ENCODE measurements at places on chromosomes 16 and 17. TPM values are rescaled to one million over a fixed set of nuclear protein-coding genes. Genes with fewer than 3 reads are reported as not detected.

DNA sequence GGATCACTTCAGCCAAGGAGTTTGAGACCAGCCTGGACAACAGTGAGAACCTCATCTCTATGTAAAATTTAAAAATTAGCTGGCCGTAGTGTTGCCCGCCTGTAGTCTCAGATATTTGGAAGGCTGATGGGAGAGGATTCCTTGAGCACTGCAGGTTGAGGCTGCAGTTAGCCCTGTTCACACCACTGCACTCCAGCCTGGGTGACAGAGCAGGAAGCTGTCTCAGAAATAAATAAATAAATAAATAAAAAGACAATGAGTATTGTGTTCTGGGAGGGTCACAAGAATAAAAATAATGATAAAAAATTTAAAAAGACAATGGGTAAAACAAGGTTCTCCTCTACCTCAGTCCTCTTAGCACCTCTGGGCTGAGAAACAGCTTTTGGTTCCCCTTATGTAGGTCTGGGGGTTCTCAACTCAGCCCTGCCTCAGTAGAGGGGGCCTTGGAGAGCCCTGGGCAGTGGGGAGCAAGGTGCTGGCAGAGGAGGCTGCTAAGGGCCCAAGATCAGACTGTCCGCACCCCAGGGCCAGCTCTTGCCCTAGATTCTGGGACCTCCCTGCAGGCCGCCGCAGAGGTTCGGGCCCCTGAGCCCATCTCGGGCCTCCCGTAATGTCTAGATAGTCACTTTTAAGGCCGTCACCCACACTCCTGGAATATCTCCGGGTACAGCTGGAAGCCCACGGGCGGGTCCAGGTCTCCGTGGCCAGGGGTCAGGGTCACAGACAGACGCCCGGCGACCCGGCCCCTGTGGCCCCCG is 3.4 kb downstream of the ZNF764 start:
- no peak for DNase-seq

DNA sequence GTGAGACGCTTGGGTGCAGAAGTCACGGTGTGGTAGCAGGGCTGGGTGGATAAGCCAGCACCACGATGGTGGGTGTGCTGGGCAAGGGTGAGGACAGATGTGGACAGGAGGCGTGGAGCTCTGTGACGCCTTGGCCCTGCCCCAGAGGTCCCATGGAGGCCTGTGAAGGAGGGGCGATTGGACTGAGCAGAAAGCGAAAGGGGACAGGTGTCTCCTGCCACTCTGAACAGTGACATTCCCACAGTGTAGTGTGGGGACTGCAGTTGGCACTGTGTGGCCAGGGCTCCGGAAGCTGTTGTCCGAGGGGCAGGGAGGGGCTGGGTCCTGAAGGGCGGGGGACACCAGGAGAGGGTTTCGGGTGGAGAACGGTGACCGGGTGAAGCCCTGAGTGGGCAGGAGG is 7.3 kb downstream of the TBC1D24 start:
- no peak for DNase-seq

DNA sequence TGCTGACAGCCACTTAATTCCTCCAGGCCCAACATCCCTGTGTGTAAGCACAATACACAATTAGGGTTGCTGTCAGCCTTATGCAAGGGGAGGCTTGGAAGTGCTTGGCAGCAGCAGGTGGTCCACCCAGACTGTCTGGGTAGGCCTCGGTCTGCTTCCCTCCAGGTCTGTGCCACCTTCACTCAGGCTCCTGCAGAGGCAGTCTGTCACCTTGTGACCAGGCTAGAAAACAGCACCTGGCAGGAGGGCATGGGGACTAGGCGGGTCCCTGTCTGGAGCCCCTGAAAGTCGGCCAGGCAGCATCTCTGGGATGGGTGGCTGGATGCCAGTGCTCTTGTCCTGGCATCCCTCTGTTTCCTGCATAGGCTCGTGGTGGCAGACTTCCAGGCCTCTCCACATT is 578.1 kb downstream of the KCNJ18 start:
- DNase-seq: no peak

DNA sequence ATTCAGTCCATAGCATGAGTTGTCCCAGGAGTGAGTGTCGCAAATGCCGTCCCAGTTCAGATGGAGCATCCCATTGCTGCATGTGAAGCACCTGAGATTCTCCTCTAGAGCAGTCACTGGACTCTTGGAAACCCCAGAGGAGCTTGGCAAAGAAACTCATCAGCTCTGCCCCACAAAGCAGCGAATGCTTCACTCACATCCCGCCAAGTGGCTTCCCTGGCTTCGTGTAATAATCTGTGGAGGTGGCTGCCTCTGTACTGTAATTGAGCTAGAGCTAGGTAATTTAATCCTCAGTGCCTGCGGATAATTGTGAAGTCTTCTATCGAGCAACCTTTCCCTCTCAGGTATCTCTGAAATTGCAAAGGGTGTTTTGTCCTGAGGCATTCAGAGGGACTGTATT is 107.1 kb downstream of the SNX29 start:
- no peak for DNase-seq

GRCh38 chr16:89311636-89312035 is 94.1 kb downstream of the ZNF778 start:
- DNase-seq: no peak

GRCh38 chr16:67535201-67535600 is 6.6 kb downstream of the RIPOR1 start:
- no peak for DNase-seq

DNA sequence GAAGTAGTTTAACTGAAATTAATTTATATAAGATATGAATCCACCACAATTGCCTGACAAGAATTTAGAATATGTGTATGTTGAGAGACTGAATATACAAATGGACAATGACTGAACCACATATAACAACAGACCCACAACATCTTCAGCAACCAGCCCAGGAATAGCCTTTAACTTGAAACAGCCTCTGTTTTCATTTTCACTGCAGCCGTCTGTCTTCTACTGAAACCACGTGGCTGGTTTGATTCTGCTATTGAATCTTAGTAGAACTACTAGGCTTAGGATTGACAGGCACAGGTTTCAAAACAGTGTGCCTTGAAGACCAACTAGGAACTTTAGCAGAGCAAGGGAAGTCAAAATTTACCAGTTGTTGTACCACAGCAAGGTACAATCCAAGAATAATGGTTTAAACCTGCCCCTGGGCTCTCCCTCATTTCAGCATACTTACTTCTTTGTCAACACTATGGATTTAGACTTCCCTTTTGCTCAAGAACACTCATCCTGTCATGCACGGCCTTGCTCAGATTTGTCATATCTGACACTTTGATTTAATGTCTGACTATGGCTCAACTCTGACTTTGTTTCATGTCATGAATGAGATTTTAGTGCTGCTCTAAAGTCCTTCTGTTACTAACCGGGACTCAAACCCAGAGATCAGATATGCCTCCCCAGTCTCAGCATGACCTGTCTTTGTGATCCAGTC is 355.0 kb downstream of the KIF2B start:
- no peak for DNase-seq

- peak; percentile 41 for DNase-seq
These were observed 130.5 kb downstream of the NPIPB5 start for GRCh38 chr16:22641131-22641628.

GRCh38 chr16:10022098-10022497 is 160.1 kb downstream of the GRIN2A start:
- no peak for DNase-seq

- DNase-seq: no peak
These were observed 25.3 kb upstream of the WIPI1 start for GRCh38 chr17:68482576-68483041.

DNA sequence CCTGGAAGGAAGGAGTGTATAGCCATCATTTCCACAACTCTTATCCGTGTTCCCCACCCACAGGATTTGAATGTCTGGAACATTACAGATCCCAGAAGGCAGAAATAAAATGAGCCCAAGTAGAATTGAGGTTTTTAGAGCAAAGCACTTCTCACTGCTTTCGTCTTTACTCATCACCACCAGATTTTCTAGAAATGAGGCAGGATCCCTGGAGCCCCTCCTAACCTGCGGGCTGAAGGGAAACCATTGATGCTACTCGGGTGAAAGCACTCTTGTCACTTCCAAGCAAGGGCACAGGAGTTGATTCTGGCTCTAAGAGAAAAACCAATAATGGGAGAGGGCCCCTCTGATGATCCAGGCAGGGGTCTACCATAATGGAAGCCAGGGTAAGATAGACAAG is 2.8 kb upstream of the ALDOC start:
- no peak for DNase-seq

DNA sequence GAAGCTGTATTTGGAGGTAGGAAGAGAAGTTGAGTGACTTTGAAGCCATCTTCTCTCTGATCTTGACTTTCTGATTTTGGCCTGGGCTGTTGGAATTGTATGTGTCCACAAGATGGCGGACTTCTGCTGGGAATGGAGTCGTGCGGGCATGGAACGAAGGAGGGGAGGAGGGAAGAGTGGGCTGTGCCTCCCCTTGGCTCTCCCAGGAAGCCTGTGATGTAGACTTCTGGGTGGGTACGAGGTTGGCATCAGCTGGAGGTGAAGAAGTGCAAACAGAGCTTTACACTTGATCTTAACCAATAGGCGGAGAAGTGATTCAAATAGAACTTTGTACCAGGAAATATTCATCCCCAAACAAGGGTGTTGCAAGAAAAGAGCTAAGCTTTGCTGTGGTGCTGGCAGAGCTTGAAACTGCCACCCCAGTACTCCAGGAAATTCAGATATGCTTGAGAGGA is 7.4 kb upstream of the TMEM220 start:
- DNase-seq: peak; percentile 44

DNA sequence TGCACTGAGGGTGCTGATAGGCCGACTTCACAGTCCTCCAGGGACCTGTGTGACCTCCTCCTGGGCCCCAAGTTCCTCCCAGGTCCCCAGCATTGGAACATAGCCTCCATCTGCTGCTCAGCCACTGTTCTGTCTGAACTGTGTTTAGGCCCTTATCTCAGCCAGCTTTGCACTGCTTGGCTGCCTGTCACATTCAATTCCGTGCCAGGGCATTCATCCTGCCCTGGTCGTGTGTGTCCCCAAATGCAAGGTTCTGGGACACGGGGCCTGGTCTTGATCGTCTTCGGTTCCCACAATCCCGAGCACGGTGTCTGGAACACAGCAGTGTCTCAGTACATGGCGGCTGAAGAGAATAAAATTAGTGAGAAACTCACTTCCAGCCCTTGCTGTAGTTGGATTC is 69.9 kb upstream of the NFAT5 start:
- no peak for DNase-seq

DNA sequence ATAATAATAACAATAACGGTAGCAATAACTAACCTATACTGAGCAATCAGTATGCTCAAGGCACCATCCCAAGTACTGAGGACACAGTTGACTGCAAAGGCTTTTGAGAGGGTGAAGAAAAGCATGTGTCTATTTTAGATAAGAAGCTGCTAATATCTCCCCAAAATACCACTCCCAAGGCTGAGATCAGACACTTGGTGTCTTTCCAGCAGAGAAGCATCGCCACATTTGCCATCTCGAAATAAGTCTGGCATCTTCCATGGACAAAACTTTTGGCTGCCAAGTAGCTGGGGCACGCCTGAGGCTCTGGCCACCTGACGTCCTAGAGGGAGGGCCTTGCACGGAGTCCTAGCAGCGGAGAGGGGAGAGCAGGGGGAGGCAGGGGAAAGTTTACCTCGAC is 39.0 kb downstream of the ZNF423 start:
- DNase-seq: no peak

DNA sequence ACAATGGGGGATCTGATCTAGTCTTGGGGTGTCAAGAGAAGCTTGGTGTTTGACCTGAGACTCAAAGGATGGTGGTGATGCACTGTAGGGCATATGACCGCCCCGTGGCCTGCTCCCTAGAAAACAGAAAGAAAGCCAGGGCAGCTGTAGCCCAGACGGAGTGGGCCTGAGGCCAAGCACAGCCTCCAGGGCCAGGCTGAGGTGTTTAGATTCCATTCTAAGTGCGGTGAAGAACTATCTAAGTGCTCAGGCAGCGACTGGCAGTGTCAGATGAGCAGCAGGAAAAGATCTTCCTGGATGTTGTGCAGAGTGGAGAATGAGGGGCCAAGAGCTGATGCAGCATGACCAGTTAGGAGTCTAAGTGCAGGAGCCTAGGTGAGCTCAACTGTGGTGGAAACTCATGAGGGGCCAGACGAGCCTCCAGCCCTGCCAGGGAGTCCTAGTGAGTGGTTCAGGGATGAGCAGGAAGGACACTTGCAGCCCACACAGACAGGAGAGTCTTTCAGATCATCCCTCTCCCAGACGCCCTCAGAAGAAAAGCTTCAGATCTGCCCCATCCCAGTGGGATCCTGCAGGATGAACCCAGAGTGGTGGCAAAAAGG is 314.2 kb upstream of the CCL2 start:
- DNase-seq: no peak

DNA sequence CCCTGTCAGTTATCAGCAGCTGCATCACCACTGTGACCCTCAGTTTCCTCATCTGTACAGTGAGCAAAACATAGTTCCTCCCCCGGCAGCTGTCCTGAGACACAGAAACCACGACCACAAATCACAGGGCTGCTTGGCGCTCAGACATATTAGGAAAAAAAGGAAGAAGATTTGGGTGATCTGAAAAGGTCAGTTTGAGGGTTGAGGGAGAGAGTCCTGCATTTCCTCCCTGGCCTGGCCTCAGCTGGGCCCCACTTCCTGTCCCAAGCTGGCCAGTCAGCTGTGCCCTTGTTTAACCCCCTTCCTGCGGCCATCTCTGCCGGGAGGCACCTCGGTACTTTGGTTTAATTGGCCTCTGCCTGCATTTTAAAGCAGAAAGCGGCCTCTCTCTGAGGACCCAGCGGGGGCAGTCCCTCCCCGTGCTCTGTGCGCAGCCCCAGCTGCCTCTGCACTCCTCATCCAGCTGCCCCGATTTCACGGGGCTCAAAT is 24.0 kb upstream of the CIBAR2 start:
- no peak for DNase-seq

DNA sequence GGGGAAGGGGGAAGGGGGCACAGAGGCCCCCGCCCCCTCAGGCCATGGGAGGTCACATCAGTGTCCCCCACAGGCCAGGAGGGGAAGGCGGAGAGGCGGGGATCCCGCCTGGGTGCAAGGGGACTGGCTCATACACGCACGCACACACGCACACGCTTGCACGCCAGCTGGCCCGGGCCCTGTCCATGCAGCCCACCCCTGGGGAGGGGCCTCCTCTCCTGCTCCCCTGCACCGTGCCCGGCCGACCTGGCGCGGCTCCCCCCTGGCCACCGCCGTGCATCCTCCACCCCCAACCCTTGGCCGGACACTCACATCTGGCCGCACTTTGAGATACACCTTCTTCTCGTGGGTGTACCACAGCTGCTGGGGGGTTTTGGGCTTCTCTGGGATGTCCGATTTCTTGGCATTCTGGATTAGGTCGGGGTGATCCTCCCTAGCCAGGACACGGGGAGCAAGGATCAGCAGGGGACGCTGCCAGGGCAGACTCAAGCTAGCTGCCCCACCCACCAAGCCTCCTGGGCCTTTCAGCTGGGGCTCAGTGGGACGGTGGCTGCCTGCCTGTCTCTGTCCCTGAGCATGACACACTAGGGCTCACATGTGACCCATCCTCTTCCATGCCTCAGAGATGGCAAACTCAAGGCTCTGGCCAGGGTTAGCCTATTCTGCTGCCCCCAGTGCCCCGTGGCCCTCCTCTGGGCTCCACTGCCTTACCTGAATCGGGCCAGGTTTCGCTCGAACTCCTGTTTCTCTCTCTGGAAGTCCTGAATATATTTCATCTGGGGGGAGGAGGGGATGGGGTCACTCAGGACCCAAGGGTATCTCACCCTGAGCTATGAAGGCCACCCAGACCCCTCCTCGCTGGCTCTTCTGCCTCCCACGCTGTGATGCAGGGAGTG is 6.7 kb downstream of the UBTF start:
- no peak for DNase-seq

The ST6GALNAC1 gene
- total RNA-seq: not detected

The KCNJ16 gene
- total RNA-seq: not detected

The CACNG1 gene
- total RNA-seq: not detected

The PIK3R6 gene
- not detected for total RNA-seq

The PYDC1 gene
- not detected for total RNA-seq

The KRT17 gene
- 0.87 TPM for total RNA-seq

The LDHD gene
- 1.4 TPM for total RNA-seq

The GPR139 gene
- total RNA-seq: not detected

The APOH gene
- not detected for total RNA-seq

The CDH16 gene
- total RNA-seq: 0.09 TPM
